ENCODE measurements at places on chromosomes 12 and 14.

GRCh38 chr14:49853158-49853477, 530 bp upstream of the NEMF start:
- DNase-seq, result no peak

- no peak for DNase-seq
Observed at GRCh38 chr12:110037315-110037714, 11.0 kb downstream of the C12orf76 start.

DNA sequence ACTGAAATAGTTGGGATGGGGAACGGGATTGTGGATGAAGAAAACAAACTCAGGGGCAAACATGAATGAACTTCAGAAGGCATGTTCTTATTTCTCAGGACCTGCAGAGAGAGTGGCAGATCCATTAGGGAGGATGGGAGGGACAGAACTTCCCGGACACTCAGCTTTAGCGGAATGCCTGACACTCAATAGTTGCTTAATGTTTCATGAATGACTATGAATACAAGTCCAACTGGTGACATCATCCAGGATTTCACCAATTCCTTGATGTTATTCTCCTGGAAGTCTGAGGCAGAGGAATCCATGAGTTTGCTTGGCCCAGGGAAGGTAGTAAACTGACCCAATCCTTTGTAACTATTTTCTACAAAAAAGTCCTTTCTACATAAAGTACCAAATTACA, 37.8 kb upstream of the LRRC10 start:
- no peak for DNase-seq

DNA sequence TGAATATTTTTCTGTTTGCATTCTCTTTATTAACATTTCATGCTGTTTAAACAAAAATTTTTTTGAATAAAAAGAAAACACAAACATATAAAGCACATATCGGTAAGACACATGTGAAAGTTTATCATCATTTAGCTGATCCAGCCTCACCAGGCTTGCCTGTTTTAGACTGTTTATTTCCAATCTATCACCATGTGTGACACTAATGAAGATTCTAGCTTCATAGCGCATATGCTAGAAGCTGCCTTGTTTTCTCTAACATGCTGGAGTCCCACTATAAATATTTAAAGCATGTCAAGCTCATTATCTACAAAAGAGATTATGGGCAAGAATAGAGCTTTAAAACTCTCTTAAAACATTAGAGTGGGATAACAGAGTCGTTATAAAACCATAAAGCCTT, 25.4 kb upstream of the ADAMTS20 start:
- no peak for DNase-seq

DNA sequence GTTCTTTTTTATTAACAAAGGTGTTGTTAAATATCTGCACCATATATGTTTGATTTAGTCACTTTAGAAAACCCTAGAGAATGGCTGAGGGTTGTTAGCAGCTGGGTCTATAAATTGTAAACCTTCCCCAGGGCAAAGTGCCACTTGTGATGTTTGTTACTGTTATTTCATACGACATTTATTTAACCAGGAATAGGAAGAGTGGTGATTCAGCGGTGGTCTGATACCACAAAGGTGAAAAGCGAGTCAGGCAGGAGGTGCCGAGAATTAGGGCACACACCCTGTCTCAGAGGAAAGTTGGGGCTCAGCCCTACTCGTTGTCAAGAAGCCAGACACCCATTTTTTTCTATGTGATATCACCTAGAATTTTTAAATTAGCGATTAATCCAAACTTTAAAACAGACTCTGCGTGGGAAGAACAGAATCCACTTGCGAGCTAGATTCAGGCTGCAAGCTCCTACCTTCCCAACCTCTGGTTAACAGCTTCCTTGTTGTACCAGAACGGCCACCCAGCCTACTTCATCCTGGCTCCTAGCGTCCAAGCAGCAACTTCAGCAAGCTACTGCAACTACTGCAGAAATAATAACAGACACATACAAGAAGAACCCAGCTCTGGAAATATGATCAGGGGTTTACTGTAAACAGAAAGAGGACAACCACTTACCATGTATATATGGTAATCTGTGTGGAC, 126.7 kb downstream of the TMEM132D start:
- DNase-seq, result no peak

- no peak for DNase-seq
Observed at GRCh38 chr14:80077262-80077661, 134.0 kb downstream of the DIO2 start.
